Activated CD8-positive, alpha-beta T cell treated with anti-CD3 and anti-CD28 coated beads, Interleukin-2, amount 10 ng/mL, durations not matched to agents 7 days and 5 days (primary cell): ENCODE measurements at places on chromosomes 7 and 10. TPM values are rescaled to one million over a fixed set of nuclear protein-coding genes. Genes with fewer than 3 reads are reported as not detected.

- DNase-seq = no peak
- peaks cover 37% of the 10 kb centered on the region for H3K27me3 ChIP-seq
- peaks cover 4% of the 10 kb centered on the region for H3K36me3 ChIP-seq
- H3K27ac ChIP-seq = no peak overlapping the region
- H3K4me3 ChIP-seq = no peak overlapping the region
- H3K4me1 ChIP-seq = peaks cover 7% of the 10 kb centered on the region
These were observed 973 bp downstream of the GPR158 start for GRCh38 chr10:25175527-25176420.

Gene RNF133
- total RNA-seq = not detected

- H3K36me3 ChIP-seq = no peaks in the 10 kb centered on the region
- peaks cover 22% of the 10 kb centered on the region for H3K27me3 ChIP-seq
- no peak overlapping the region for H3K4me3 ChIP-seq
- DNase-seq = no peak
These were observed 96.5 kb upstream of the CREB5 start for GRCh38 chr7:28315565-28316410.

Gene CYP2C9
- total RNA-seq = not detected

DNA sequence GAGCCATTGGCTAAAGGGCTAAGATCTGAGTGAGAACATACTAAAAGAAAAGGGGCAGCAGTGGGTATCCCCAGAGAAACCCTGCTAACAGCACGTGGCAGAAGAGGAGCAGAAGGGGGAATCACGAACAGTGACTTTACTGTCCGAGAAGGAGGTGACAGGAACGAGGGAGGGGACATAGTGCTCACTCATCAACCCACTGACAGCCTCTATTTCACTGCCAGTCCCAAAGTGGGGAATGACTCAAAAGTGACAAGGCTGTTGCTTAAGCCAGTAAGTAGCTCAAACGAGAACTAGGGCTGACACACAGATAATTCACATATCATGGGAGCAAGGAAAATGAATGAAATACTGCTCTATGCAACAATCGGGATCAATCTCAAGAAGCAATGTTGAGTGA is 92.7 kb downstream of the RSU1 start:
- H3K4me3 ChIP-seq = no peak overlapping the region
- peaks cover 42% of the 10 kb centered on the region for H3K36me3 ChIP-seq
- H3K27me3 ChIP-seq = no peaks in the 10 kb centered on the region
- no peak for DNase-seq

GRCh38 chr7:90192876-90193750 is 18.4 kb upstream of the STEAP2 start:
- H3K36me3 ChIP-seq = no peaks in the 10 kb centered on the region
- no peaks in the 10 kb centered on the region for H3K27me3 ChIP-seq
- DNase-seq = no peak
- H3K4me3 ChIP-seq = no peak overlapping the region

DNA sequence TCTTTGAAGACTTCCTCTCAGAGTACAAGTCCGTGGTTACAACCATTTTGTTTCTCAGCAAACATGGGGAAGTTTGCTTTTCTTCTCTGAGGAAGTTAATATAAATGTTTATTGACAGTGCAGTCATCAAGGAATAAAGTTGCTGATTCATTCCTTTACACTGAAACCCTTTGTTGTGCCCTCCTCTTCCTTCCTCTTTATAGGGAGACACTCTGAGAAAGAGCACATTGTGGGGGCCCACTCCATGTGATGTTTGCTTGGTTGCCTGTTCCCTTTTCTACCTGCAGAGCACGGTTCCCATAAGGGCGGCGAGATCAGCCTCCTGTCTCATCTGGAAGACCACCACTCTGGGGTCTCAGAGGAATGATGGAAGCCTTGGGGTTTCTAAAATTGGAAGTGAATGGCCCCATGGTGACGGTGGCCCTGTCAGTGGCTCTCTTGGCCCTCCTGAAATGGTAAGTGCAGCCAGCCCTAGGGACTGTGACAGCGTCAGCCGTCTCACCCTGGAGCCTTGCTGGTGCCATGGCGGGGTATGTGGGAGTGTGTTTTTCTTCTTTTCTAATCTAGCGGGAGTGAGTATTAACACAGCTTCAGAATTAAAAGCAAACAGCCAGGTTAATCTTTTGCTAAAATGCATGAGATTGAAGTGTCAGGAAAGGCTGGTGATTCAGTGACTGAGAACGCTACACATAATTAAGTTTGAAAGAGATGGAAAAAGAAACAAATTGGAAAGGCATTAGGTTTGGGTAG is at the start of gene TBXAS1:
TBXAS1 (plus strand) TSS at position 240 of the 750 bp plus-strand sequence; CDS start at position 367, 127 bp downstream.
- peak within 1 kb of the TSS; percentile 41 for H3K27ac ChIP-seq
- H3K27me3 ChIP-seq = peaks cover 12% of the 10 kb centered on the region
- peaks cover 19% of the 10 kb centered on the region for H3K4me1 ChIP-seq
- no peak for DNase-seq
- peaks cover 2% of the 10 kb centered on the region for H3K36me3 ChIP-seq

Gene NEBL
- not detected for total RNA-seq

Gene TMEM176A
- total RNA-seq = not detected

Gene JAKMIP3
- total RNA-seq = 0.08 TPM

GRCh38 chr10:104447906-104448305 is 94.3 kb downstream of the CFAP58 start:
- H3K36me3 ChIP-seq = no peaks in the 10 kb centered on the region
- DNase-seq = no peak
- no peak overlapping the region for H3K4me3 ChIP-seq
- no peaks in the 10 kb centered on the region for H3K4me1 ChIP-seq

DNA sequence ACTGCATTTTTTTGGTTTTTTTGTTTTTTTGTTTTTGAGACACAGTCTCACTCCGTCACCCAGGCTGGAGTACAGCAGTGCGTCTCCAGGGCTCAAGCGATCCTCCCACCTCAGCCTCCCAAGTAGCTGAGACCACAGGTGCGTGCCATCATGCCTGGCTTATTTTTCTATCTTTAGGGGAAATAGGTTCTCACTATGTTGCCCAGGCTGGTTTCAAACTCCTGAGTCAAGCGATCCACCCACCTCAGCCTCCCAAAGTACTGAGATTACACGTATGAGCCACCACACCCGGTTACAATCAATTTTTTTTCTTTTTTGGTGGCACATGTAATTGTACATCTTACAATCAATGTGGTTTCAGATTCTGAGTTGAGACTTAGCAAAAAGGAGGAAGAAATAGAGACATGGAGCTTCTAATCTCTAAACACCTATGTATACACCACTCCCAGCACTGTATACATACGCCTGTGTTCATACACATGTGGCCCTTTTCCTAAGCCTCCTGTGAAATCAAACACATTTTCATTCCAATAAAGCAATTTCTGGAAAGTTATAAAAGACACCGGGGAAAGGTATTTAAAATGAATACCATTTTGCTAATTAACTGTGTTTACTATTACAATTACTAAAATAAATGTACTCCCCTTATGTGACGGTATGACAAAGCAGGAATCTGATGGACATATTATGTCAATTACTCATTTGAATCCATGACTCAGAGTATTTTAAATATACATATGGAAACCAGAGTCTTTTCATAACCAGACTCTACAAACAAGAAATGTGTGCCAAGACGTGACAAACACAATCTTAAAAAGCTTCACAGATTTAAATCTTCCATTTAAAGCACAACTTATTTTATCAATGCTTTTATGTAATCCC is 40.9 kb downstream of the SMURF1 start:
- no peaks in the 10 kb centered on the region for H3K27me3 ChIP-seq
- H3K4me3 ChIP-seq = no peak overlapping the region
- no peak for DNase-seq
- peaks cover 17% of the 10 kb centered on the region for H3K36me3 ChIP-seq

Gene C10orf105
- 1.1 TPM for total RNA-seq

Gene ATRNL1
- not detected for total RNA-seq

DNA sequence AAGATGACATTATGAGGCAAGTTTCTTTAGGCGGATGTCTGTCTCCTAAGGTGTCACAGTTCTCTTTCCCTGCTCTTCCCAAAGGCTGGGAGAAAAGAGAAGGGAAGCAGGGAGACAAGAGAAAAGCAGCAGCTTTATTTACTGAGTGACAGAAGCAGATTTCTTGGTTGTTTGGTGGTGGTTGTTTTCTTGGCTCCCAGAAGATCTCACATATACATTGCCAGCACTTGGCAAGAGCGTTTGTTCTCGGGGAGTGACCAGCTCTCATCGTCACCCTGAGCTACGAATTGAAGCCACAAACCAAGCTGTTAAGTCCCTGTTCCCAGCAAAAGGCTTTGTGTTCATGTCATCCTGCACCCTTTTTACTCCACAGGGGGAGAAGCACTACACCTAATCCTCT is 11.4 kb downstream of the CDHR3 start:
- no peak overlapping the region for H3K27ac ChIP-seq
- H3K4me1 ChIP-seq = no peaks in the 10 kb centered on the region
- H3K36me3 ChIP-seq = no peaks in the 10 kb centered on the region
- no peak overlapping the region for H3K4me3 ChIP-seq
- no peaks in the 10 kb centered on the region for H3K27me3 ChIP-seq

GRCh38 chr10:3668276-3668965 is 116.6 kb downstream of the KLF6 start:
- H3K27ac ChIP-seq = peak overlapping the region; percentile 92
- H3K4me3 ChIP-seq = peak overlapping the region; percentile 72
- H3K27me3 ChIP-seq = peaks cover 3% of the 10 kb centered on the region
- H3K36me3 ChIP-seq = no peaks in the 10 kb centered on the region
- peak; percentile 81 for DNase-seq

Gene IDI2
- total RNA-seq = not detected

Gene SPAM1
- not detected for total RNA-seq

Gene LAMB4
- not detected for total RNA-seq

Gene PDZD8
- total RNA-seq = 11.2 TPM
